Stimulated activated CD8-positive, alpha-beta memory T cell treated with anti-CD3 and anti-CD28 coated beads, Interleukin-7, amount 100 ng/mL, for 1 hour (primary cell): ENCODE measurements at places on chromosomes 2 and 18.
A peak's percentile ranks its signal among the peaks of the same experiment; 100 is the strongest.

DNA sequence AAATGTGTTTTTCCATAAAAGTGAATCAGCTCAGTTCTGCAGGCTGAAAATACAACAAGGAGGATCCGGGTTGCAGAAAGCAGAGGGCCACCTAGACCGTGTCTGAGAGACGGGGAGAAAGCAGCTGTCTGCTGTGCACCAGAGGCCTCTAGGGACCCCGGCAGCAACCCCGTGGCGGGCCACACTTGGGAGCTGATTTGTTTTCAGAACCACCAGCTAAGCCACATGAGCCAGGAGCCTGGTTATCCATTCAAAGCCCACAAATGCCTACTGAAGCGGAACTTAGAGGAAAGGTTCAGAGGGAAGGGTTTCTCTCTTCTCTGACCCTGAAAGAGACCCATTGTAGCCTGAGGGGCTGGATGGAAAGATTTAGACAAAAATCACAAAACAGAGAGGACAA is 28.4 kb upstream of the ID2 start:
- DNase-seq, result no peak

GRCh38 chr2:122864728-122865127 is 1109.3 kb downstream of the TSN start:
- no peak for DNase-seq

GRCh38 chr18:3665780-3666525 is 216.0 kb downstream of the TGIF1 start:
- peak; percentile 49 for DNase-seq

- DNase-seq, result no peak
Measured at GRCh38 chr2:166337932-166338331, 37.8 kb downstream of the SCN9A start.

DNA sequence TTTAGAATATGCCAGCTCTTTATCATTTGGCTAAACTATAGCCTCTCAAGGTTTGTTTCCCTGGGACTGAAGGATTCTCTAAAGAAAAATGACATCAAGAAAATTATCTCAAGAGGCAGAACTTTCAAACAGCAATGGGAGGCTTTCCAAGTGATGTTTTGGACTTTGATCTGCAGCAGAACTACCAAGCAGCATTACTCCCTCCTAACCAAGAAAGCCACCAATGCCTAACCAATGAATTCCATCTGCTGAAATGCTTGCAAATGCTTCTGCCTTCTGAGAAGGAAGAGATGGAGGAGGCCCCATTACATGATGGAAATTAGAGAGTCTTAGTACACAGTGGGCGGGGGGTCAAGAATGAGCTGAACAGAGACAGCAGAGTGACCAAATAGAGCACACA is 95.1 kb upstream of the SLC35G4 start:
- DNase-seq, result no peak

DNA sequence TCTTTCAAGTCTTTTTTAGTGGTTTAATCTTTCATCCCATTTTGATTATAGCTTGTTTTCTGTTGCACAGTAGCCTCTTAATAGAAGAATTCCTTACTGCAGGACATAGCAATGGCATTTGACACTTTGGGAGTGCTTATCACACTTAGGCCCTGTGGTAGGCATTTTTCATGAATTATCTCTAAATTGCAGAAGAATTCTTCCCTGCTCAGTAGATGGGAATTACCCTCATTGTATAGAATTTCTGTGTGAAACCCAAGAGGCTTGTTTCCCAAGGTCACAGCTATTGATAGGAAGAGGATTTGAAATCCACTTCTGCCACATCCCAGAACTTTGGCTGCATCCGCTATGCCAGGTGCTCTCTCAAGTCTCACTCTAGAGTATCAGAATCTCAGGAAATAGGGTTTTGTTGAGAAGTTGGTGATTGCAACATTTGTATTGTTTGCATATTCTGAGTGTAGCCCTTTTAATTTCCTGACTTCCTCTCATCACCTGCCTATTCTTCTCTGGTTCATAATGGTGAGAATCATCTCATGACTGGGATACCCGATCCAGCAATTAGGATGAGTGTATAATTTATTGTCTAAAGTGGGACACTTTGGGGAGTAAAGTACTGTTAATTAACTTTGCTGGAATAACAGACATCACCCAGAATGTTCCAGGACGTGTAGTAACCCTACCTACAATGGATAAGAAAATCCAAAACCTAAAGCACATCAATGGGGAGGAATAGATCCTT is 255.2 kb upstream of the RASGRP3 start:
- no peak for DNase-seq

DNA sequence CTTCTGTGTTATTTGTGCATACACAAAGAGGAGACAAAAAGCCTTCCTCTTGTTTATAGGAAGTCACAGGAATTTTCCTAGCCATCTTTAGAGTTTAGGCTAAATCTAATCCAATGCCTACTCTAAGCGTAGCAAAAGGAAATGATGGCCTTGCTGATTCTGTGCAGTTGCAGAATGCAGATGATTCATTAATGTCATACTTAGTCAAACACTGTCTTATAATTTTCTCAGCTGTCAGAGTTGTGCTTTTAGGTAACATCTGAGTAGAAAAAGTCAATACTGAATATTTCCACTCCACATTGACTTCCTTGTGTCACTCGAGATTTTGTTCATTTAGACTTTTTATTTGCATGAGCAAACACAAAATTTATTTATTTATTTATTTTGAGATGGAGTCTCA is 157.9 kb upstream of the FOSL2 start:
- no peak for DNase-seq

DNA sequence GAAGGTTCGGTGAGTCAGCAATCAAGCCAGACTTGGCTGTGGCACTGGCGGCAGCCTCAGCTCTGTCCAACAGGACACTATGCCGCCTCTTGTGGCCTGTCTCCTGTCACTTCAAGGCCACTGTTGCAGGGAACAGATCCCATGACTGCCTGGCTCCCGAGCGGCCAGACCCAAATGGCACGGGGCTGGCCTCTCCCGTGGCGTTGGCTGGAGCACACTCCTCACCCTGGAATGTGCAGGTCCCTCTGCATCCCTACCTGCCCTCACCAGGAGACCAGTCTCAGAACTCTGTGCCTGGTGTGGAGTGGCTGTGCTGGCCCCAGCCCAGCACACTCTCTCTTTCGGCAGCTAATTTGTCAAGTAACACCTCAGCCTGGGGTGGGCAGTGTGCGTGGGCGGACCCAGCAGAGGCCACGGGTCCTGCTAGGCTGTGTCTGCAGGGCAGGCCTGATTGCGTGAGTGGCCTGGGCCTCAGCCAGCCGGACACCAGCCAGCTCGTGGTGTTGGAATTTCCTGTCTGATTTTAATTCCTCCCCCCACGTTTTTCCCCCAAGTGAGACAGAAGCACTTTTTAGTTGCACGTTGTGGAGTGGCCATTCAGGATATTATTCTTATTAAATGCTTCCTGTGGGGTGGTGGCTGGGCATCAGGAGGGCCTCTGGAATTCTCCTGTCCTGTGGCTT is 179.3 kb downstream of the GLI2 start:
- DNase-seq, result no peak

GRCh38 chr2:40178971-40179370 is 272.9 kb downstream of the SLC8A1 start:
- no peak for DNase-seq

- no peak for DNase-seq
Measured at GRCh38 chr2:180990337-180990736, 9.9 kb downstream of the UBE2E3 start.

GRCh38 chr2:204010628-204011560 is 74.3 kb downstream of the ICOS start:
- no peak for DNase-seq

- DNase-seq, result no peak
Measured at GRCh38 chr18:78625847-78626246, 353.8 kb upstream of the SALL3 start.

DNA sequence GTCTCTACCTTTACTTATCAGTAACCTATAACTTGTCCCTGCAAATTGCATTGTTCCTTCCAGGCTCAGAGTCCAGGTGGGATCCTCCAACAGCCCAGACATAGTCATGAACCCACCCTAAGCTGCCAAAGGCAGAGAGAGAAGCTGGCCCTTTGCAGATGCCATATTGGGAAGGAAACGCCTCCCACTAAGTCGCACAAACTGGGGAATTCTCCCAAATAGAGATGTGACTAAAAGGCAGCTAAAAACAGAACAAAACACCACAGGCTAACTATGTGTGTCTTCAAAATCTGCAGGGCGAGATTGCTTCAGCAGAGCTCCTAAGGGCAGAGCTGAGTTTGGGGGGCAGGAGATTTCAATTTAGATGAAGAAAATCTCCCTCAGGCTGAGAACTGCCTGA is 38.5 kb upstream of the SIGLEC15 start:
- DNase-seq, result no peak

GRCh38 chr2:139544186-139544851 is 764.1 kb upstream of the NXPH2 start:
- DNase-seq, result no peak

- no peak for DNase-seq
Measured at GRCh38 chr18:7202169-7202568, 28.7 kb upstream of the LRRC30 start.

GRCh38 chr2:135471106-135471505 is 59.9 kb downstream of the ZRANB3 start:
- DNase-seq, result no peak

- DNase-seq, result no peak
Measured at GRCh38 chr2:43838560-43839267, at the start of the genes ABCG5 and ABCG8. TSS of gene ABCG5 (minus strand) at chr2:43838839. CDS start at chr2:43838679, 160 bp downstream. TSS of gene ABCG8 (plus strand) at chr2:43838971. CDS start at chr2:43839054, 83 bp downstream.

DNA sequence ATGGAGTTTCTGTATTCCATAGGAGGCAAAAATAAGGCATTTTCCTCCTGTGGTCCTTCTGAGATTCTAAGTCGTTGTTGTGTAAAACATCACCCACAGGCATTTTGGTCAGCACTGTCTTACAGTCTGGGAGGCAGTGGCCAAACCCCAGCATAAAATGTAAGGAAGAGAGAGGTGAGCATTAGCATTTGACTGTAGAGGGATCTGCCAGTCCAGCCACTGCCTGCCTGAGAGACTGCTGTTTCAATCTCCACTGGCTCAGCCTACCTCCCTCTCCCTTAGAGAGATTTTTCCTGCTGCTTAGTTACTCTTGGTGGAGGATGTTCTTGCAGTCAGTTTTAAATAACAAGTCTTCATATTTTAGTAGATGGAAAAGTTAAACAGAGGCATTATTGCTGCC is 77.0 kb downstream of the ARHGEF33 start:
- no peak for DNase-seq

GRCh38 chr2:102453501-102453900 is 19.5 kb upstream of the SLC9A4 start:
- no peak for DNase-seq

- DNase-seq, result no peak
Measured at GRCh38 chr2:191265311-191266170, 20.3 kb downstream of the MYO1B start.

- no peak for DNase-seq
Measured at GRCh38 chr18:24009651-24010333, 4.8 kb upstream of the TTC39C start.

- DNase-seq, result peak; percentile 20
Measured at GRCh38 chr18:24075767-24076597, 61.4 kb downstream of the TTC39C start.

GRCh38 chr2:70523996-70524965 is 29.3 kb downstream of the TGFA start:
- no peak for DNase-seq

DNA sequence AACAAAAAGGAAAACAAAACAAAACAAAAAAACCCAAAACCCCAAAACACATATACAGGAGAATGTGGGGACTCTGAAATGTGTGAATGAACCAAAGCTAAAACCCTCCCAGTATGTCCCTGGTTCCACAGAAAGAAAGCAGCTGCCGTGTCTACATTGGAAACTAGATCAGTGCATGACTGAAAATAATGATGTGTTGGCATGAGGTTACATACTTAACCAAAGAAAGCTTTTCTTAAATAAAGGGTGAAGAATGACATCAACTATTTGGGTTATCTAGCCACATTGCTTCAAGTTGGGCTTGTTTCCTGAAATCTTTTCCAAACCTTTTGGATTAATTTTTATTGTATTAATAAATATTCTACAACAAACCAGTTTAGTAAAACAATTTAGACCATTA is 91.9 kb upstream of the FN1 start:
- DNase-seq, result no peak

DNA sequence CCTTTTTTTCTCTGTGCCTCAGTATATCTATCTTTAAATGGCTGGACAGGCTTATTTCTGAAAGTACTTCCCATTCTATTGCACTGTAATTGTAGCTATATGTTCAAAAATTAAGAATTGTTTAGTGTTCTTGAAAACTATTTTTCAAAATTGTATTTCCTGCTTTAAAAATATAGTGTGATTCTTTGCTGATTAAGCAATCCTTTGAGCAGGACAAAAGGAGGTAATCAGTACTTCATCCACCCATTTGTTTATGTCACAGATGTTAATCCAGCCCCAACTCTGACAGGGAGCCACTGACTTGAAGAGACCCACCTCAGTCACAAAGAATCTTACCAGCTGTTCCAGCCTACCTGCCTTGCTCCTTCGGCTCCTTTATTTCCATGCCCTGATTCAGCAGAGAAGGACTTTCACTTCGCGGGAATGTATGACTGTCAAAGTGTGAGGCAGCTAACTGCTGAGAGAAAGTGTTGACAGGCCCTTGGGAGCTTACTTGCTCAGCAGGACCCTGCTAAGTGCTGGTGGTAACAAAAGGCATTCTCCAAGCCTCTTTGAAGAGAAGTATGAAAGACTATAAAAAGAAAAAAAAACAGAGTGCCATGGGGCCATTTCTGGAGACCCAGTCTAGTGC is 393.3 kb upstream of the CYRIA start:
- no peak for DNase-seq

DNA sequence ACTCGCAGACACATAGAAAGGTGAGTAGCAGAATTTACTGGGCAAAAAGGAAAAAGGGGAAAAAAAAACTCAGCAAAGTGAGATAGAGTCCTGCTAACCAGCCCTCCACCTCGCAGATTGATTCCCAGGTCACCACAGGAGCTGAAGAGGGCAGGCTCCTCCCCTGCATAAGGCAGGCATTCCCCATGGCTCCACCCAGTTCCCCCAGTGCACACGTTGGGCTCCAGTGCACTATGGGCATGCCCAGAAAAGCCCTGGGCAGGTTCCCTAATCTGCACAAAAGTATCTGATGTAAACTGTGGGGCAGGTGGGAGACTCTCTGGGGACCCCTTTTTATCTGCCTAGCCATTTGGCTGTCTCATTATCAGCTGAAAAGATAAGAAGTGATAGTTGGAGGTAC is 461.2 kb upstream of the TMEFF2 start:
- no peak for DNase-seq

DNA sequence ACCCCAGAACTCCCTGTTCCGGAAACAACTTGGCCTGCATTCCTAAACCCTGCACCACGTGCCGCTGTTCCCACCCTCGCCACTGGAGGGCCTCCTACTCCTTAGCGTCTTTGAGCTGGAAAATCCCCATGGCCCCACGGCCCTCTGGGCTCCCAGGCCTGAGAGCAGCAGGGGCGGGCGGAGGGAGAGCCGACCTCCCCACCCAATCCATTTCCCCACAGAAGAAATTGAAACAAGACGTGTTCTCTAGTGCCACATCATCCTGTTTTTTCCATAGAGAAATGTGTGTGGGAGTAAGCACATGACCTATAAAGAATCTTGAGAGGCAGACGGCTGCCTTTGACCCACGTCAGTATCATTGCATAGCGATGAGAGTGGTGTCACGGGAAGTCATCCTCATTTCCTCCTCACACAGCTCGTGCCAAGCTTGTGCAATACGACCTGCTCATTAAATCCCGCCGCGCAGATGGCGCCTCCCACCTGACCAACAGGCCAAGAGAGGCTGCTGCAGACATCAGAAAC is 79.2 kb downstream of the LAMA1 start:
- no peak for DNase-seq
